PC-3 (cell line): ENCODE measurements at places on chromosomes 7 and 10. TPM values are rescaled to one million over a fixed set of nuclear protein-coding genes. Genes with fewer than 3 reads are reported as not detected.

DNA sequence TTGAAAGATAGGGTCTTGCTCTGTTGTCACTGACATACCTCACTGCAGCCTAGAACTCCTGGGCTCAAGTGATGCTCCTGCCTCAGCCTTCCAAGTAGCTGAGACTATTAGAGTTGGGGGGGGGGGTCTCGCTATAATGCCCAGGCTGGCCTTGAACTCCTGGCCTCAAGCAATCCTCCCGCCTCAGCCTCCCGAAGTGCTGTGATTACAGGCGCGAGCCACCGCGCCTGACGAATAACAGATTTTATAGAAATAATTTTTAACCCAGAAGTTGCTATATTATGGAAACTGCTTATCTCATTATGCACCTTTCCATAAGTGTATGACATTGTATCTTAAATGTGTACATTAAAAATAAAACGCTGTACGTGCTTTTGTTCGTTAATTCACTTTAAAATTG lies 846 bp downstream of the ANKRD26 start:
- DNase-seq = no peak

- no peak for DNase-seq
Measured at GRCh38 chr7:35613150-35613549, 81.8 kb downstream of the HERPUD2 start.

- no peak for DNase-seq
Measured at GRCh38 chr7:44275957-44276570, 49.3 kb downstream of the CAMK2B start.

The TLX1 gene
- not detected in 2 replicates for total RNA-seq

The OR6V1 gene
- total RNA-seq = not detected in 2 replicates

The DEPP1 gene
- total RNA-seq = 8.0 and 9.0 TPM in 2 replicates

The RBM20 gene
- 0.40 and 1.3 TPM in 2 replicates for total RNA-seq

The NANOS1 gene
- 5.4 and 6.0 TPM in 2 replicates for total RNA-seq

The LRIT1 gene
- not detected in 2 replicates for total RNA-seq
